ENCODE measurements at places on chromosomes 5 and 9. TPM values are rescaled to one million over a fixed set of nuclear protein-coding genes. Genes with fewer than 3 reads are reported as not detected.

- no peak for DNase-seq
These were observed 17.4 kb upstream of the SCAI start for GRCh38 chr9:125160750-125161149.

The PGM5 gene
- 113 TPM for total RNA-seq

GRCh38 chr9:36078051-36078450 is 41.3 kb downstream of the RECK start:
- DNase-seq = no peak

The SPATA31D4 gene
- not detected for total RNA-seq

GRCh38 chr9:87305151-87305550 is 192.5 kb upstream of the DAPK1 start:
- no peak for DNase-seq

GRCh38 chr5:83406906-83407305 is 64.6 kb upstream of the VCAN start:
- DNase-seq = no peak

DNA sequence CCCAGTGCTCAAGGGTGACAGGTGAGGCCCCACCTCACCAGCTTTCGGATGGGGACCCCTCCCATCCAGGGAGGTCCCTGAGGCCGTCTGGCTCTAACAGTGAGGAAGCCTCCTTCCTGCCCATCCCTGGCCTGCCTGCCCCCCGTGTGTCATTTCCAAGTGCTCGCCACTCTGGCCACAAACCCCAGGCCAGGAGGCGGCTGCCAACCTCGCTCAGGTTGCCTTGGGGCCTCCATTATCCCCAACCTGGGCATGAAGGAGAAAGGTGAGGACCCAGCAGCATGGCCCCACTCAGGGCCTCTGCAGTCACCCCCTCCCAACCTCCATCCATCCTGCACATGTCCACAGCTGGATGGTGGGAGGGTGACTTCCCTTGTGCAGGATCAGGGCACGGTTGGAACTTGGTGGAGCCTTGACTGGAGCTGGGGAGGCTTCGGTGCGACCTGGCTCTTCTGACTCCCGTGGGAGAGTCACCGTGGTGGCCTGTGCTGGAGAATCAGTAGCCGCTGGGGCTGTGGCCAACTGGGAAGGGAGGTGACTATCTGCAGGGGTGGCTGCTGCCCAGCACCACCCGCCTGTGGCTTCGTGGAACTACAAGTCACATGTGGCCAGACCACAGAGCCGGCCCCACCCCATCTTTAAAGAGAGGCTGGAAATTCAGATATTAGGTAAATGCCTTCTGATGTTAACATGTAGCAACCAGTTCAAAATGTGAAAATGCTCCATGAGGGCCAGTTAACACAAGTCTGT is 37.5 kb upstream of the GFPT2 start:
- DNase-seq = no peak

The DOCK2 gene
- 3.6 TPM for total RNA-seq

GRCh38 chr5:174229514-174230370 is 184.2 kb downstream of the NSG2 start:
- peak; percentile 10 for DNase-seq
